ENCODE measurements at places on chromosomes 2 and 18.

GRCh38 chr2:70214953-70215549 is 24.2 kb upstream of the C2orf42 start:
- DNase-seq, result no peak

GRCh38 chr2:127670957-127671290 is 4.4 kb downstream of the LIMS2 start:
- no peak for DNase-seq

GRCh38 chr2:129754421-129754820 is 225.0 kb upstream of the RAB6C start:
- no peak for DNase-seq

DNA sequence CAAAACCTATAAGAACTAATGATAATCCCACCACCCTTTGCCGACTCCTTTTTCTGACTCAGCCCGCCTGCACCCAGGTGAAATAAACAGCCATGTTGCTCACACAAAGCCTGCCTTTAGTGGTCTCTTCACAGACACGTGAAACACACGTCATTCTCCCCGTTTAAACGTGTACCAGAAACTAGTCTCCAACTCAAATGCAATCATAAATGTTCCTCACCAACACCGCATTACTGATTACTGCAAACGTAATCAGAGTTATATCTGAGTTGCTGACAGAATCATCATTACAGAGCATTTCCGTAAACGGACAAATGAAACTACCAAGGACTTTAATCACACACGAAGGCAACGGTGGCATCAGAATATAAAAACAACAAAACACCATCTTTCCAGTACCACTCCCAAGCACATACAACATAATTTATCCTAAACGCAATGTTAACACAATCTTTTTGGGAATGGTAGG is 1.9 kb downstream of the CLK1 start:
- no peak for DNase-seq

DNA sequence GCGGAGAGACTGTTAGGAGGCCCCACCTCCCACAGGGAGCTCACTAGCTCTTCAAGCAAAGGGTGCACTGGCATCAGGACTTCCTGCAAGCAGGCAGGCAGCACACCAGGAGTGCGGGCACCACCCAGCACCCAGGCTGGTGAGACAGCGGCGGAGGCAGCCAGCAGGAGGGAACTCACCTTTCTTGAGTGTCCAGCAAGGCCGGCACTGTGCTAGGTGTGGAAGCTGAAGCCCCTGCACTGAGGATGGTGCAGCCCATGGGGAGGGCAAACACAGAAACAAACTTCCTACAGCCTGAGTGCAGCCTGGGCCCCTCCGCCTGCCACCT is 100.7 kb upstream of the ID2 start:
- DNase-seq, result no peak

GRCh38 chr2:96249654-96250053 is 16.1 kb downstream of the TMEM127 start:
- no peak for DNase-seq

- no peak for DNase-seq
Measured at GRCh38 chr2:143759455-143759854, 630.2 kb downstream of the ARHGAP15 start.

GRCh38 chr2:71658771-71659170 is 205.4 kb downstream of the DYSF start:
- DNase-seq, result no peak

DNA sequence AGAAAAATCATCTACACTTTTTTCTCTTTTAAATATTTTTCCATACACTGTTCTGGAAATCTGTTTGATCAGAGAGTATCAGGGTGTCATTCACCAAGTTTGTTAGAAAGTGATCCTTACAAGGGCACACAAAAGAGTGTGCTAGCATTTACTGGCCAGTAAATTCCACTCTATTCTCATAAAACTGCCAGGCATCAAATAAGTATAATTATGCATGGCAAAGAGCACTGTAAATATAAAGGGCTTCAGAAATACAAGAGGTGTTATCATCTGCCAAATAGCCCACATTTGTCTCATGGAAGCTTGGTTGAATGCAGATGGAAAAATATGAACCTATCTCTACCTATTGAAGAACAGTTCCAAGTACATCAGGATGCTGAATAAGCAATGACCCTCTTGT is 847.3 kb upstream of the ACVR2A start:
- DNase-seq, result no peak

GRCh38 chr18:66674286-66674685 is 70.4 kb upstream of the CDH19 start:
- no peak for DNase-seq

GRCh38 chr2:1702186-1702565 is 42.1 kb downstream of the PXDN start:
- no peak for DNase-seq

GRCh38 chr18:2654928-2655177 is 673 bp upstream of the SMCHD1 start:
- no peak for DNase-seq

DNA sequence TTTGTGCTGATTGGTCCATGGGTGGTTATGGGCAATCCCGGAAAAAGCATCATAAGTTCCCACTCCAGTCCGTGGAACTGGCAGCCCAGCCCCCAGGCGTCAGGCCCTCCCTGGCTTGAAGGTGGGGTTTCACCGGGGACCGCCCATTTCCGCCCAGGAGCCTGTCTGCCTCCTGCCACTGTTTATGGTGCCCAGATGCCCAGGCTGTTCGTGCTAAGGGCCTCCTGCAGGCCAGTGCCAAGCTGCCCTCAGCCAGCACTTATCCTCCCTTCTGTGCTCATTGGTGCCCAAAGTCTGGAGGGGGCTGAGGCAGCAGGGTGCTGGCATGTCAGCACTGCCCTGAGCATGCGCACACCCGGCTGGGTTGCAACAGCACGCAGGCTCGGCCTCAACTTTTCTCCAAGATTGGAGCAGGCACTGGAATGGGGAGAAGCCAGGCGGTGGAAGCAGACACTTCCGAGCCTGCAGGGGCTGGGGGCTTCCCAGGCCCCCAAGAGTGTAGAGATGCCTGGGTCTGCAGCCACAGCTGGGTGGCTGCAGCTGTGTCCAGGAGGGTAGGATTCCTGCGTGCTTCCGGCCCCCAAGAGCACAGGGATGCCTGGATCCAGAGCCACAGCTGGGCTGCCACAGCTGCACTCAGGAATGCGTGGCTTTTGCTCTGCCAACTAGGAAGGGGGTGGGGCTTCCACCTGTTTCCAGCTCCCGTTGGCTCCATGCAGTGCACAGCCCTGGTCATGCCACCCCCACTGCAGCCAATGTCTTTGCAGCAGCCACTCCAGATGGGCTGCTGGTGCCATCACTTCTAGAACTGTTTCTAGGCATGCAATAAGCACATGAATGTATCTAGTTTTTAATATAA is 74.0 kb downstream of the AGPS start:
- no peak for DNase-seq

GRCh38 chr2:129347486-129348217 is 631.8 kb upstream of the RAB6C start:
- peak; percentile 16 for DNase-seq

DNA sequence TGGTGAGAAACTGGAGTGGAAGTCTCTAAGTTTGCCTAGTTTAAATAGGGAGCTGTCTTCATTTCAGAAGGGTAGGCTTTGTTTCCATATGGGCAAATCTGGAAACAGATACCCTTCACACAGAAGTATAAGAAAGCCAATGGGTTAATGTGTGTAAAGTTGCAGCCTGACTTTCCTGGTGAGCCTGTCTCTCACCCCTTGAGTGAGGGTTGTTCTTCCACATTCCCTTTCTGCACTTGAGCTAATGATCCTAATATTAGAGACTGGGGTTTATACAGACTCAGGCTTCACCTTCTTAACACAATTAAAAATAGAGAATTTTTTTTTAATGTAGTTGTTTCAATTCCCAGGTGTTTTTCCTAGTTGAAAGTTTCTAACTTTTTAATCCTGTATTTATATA is 108.6 kb upstream of the EML6 start:
- DNase-seq, result no peak

GRCh38 chr2:111094691-111095090 is 26.0 kb upstream of the BCL2L11 start:
- DNase-seq, result no peak

- no peak for DNase-seq
Measured at GRCh38 chr18:68438536-68438935, 276.4 kb downstream of the TMX3 start.

DNA sequence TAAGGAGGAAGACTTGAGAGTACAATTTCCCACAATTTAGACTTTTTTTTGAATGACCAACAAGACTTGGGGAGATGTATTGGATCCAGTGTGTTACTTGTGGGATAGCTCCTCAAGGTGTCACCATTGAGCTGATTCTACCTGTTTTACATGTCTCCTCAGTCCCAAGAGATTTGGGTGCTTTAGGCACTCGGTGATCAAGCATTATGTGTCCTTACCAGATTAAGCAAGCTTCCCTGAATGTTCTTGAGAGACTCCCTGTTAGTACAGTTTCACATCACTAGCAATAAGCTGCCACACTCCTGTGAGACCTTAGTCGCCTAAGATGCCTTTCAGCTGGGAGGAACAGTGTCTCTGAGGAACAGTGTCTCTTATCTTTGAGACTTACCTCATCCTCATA is 384.3 kb upstream of the SYT4 start:
- DNase-seq, result no peak

DNA sequence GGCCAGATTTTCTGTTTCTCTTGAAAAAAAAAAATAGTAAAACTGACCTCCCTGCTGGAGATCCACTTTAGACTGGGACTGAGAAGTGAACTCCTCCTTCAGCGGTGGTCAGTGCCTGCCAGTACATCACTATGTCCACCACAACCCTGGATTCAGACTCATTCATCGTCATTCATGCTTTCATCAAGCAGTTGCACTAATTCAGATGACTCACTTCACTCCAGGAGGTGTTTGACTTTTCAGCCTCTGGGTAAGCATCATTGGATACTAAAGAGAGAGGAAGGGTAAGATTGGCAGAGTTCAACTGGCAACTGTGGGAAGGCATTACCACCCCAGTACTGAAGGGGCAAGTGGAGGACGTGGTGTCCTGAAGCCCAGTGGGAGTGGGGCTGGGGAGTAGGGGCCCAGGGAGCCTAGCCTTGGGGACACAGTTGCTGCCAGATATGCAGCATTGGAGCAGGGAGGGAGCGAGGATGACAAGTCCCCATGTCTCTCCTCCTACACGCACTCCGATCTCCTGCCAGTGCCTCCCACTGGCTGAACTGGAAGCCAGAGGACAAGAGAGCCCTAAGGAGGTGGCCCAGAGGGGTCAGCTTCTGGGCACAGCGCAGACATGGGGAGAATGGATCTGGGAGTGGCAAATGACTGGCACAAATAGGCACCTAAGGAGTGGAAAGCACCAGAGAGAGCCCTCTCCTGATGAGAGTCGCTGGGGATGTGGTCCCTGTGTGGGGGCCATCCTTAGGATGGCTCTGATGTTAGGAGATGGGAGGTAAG is 111.1 kb downstream of the TGFA start:
- DNase-seq, result no peak

GRCh38 chr2:238097201-238097987 is 2.7 kb upstream of the ESPNL start:
- DNase-seq, result no peak

- peak; percentile 48 for DNase-seq
Measured at GRCh38 chr18:57585855-57586250, 649 bp downstream of the FECH start.

DNA sequence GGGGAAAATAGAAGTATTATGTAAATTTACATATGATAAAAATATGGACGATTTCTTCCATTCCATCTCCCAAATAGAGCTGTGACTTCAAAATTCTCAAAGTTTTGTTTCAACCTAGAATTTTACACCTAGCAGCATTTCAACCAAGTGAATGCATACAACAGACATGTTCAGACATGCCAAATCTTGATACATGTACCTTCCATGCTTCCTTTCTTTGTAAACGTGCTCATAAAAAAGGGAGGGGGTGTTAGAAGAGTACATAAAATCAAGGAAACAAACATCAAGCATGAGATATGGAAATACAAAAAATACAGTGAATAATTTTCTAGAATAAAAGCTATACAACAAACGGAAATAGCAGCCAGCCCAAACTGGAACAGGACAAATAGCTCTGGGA is 974.2 kb downstream of the ERBB4 start:
- DNase-seq, result no peak

GRCh38 chr2:216350214-216350791 is 22.0 kb downstream of the MARCHF4 start:
- no peak for DNase-seq

- no peak for DNase-seq
Measured at GRCh38 chr2:179005976-179006375, 44.0 kb downstream of the CCDC141 start.

DNA sequence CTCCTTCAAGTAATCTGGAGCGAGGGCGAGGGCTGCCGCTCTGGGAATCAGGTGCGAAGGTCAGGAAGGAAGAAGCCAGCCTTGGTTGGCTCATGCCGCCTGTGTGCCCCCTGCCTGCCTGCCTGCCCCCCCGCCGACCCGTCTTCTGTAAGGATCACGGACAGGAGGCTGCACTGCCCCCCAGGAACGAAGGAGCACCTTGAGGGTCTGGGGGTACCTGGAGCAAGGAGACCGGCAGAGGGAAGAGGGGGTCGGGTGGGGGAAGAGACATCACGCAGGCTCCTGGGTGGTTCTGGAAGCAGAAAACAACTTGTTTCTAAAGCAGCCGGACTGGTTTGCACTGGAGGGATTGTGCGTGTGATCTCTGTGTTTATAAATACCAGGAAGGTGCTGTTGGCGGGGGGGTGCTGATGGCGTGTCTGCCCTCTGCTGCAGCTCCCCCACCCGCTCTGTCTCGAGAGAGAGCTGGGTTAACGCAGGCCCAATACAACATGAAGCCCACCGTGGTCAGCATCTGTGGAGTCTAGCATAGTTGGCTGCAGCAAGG is 1.7 kb downstream of the FOSL2 start:
- no peak for DNase-seq

DNA sequence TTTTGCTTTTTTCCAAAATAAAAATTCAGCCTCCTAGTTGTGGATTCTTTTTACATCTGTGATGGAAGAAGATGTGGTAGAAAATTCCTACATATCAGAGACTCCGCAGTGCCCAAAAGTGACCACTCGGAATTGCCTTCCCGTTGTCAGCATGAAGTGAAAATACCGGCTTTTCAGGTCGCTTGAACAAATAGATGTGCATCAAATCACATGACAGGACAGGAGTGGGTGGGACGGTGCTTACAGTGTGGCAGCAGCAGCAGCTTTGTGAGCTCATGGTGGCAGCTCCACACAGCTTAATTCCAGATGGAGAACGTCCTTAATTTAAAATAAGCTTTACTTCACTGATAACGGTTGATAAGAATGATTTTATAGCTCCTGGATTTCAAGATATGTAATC is 20.3 kb downstream of the SALL3 start:
- no peak for DNase-seq

- DNase-seq, result no peak
Measured at GRCh38 chr18:49167084-49167483, 216.3 kb upstream of the SMAD7 start.

GRCh38 chr2:3128786-3129185 is 248.8 kb downstream of the EIPR1 start:
- no peak for DNase-seq

DNA sequence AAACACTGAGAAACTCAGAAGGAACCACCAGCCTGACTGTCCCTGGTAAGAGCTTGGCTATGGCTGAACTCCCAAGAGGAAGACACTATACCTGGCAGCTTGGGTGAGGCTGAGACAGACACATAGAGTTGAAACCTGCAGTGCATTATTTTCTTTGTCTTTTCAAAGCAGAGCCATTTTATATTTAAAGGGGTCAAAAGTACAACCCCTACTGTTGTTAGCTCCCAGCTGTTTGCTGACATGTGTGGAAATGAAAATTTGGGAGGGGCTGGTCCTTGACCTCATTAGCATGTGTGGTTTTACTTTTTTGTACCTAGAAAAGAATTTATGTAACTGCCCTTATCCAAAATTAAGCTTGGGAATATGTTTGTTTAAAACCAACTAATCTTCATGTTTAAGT is 309.0 kb downstream of the RPRM start:
- DNase-seq, result no peak

GRCh38 chr2:239548965-239549595 is 148.3 kb upstream of the HDAC4 start:
- DNase-seq, result no peak

Data from C1 segment of cervical spinal cord (tissue), 14 donors.